Stimulated activated CD4-positive, alpha-beta T cell treated with anti-CD3 and anti-CD28 coated beads, Interleukin-4, amount 100 ng/mL, for 4 hours (primary cell): ENCODE measurements at places on chromosomes 7 and 10.

DNA sequence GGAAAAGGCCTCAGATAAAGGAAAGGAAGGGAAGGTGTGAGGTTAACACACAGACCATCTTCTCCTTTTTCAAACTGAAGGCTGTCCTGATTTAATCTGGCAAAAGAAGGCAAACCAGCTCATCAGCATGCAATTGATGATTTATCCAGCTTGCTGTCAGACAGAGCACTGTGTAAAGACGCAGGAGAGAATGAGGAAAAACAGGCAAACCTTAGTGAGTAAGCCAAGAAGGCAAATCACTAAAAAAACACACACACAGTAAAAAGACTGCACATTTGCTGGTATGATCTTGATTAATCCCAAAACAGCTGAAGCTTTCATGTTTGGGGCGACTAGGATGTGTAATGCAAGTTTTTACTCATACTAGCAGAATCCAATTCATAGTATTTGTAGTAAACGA, 65.8 kb upstream of the SKAP2 start:
- DNase-seq, result no peak

GRCh38 chr10:49609283-49610113, 612 bp upstream of the SLC18A3 start:
- no peak for DNase-seq

- no peak for DNase-seq
These were observed 45.8 kb downstream of the PRR15 start for GRCh38 chr7:29609162-29610037.

DNA sequence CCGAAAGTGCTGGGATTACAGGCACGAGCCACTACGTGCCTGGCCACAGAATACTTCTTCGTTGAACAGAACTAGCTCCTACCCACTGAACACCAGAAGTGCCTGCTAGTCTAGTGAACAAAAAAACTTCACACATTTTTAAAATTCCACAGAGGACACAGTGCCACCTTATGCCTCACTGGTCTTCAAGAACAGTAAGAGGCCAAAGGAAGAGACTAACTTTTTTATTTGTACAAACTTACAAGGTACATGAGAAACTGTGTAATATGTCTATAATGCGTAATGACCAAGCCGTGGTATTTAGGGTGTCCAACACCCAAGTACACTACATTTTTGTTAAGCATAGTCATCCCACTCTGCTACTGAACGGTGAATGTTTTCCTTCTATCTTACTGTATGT, 144.4 kb upstream of the PTER start:
- DNase-seq, result no peak

DNA sequence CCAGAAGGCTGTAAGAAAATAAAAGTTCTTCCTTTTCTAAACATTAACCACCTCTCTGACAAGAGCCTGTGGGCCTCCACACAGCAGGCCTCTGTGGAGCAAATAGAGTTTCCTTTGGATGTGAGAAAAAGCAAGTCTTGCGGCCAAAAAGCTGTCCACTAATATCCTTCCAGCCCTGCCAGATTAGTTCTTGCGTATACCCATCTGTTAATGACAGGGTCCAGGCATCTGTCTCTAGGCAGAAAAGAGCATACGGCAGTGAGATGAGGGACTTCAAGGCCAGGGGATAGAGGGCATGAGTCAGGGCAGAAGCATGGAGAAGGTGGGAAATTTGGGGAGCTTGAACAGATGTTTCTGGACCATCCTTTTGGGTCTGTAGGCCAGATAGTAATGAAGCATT, 164.9 kb downstream of the NSUN6 start:
- DNase-seq, result no peak

DNA sequence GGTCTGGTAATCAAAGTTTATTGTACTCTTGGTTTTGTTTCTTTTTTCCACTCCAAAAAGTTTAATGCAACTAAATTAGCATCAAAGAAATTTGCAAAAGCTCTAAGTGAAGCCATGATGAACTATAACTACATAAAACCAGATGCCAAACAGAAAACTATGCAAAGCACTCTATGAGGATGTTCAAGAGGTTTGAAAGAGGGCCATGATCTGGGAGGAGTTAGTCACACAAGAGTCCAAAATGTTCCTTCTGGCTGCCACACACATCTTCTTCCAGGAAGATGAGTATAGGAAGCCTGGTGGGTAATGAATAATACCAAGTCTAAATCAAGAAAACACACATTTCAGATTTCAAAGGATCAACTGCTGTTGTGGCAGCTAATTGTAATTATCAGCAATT, 28.4 kb downstream of the GLI3 start:
- DNase-seq, result no peak

DNA sequence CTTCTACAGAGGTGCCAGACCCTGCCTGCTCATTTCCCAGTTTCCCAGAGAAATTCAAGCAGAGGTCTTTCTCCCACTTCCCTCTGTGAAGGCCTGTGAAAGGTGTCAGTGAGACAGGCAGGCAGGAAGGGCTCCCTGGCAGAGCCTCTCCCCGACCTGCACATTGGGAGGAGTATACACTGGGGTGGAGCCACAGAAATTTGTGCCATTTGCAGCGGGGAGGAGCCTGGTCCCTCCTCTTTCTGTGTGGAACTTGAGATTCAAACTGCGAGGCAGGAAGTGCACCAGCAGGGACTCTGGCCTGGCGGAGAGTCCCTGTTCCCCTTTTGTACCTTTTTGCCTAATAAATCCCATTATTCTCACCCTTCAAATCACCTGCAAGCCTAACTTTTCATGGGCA, 54.6 kb upstream of the OPN4 start:
- DNase-seq, result no peak

DNA sequence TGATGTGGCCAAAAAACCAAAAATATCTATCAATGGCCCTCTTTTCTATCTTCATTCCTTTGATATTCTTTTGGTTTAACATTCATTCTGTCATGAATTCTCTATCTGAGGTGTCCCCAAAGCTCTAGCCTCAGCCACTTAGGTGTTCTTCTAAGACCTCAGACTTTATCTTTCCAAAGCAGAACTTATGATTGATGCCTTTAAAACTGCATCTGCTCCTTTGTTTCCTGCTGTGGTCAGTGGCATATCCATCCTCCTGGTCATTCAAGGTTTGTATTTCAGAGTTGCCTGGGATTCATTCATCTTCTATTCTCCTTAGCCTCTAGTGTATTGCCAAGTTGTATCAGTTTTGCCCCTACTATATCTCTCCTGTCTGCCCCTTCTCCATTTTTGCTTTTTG, 30.6 kb downstream of the FHIP2A start:
- no peak for DNase-seq

- DNase-seq, result no peak
These were observed 1.5 kb downstream of the C1QL3 start for GRCh38 chr10:16519908-16520861.

GRCh38 chr7:101816595-101817470, 593 bp upstream of the CUX1 start:
- DNase-seq, result no peak

DNA sequence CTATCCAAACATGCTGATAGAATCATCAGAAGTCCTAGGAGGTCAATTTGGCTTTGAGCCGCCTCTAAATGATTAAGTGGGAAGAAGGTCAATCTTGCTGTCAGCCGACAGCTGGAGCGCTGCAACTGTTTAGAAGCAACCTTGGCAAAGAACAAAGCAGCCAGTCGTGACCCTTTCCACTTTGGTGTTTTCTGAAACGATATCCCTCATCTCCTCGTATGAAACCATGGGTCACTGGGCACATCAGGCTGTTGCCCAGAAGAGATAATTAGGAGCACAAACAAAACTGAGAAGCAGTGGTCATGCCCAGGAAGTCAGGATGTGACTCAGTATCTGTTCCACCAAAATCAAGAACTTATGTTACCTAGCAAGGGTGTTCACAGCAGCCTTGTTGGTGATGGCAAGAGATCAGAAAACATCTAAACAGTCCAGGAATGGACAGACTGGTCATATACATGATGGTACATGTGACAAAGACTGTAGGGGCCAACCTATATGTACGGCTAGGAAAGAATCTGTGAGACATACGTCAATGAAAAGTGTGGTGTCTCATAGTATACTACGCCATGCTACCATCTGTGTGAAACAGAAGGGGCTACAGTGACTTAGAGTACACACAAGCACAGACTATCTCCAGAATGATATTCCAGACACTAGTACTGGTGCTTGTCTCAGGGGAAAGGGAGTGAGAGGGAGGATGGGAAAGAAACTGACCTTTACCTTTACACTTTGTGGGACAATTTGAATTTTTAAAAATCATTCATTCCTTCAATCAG, 22.4 kb downstream of the STN1 start:
- DNase-seq, result no peak

DNA sequence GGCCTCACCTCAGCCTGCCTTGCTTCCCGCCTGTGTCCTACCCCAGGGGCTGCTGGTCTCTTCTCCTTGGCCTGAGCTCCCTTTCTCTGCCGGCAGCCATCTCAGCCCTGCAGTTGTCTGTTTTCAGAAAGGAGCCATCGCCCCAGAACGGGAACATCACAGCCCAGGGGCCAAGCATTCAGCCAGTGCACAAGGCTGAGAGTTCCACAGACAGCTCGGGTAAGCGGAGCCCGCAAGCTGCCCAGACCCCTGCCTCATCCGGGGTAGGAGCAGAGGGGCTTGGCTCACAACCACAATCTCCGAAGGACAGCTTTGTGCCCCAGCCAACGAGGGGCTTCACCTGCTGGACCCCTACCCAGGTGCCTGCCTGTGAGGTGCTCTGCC, 5.3 kb upstream of the DEPP1 start:
- DNase-seq, result no peak
